Activated T-cell treated with anti-CD3 and anti-CD28 coated beads for 4 hours (primary cell): ENCODE measurements at places on chromosomes 11 and 22.

DNA sequence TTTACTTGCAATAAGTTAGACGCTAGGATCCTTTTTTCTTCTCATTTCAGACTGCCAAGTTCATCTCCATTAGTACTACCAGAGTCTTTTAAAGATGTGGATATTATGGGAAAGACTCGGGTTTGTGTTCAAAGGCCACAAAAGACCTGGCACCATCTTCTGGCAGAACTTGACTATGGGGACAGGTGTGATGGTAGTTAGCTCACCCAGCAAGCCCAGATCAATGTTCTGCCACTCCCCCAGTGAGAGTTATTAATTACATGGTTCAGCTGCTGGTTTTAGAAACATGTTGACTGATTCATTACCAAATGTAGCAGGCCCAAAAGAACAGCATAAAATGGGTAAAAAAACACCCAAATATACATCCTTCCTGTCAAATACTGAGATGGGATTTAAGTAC is 333.5 kb upstream of the PITPNB start:
- no peak for DNase-seq

GRCh38 chr11:95143106-95143681 is 53.5 kb downstream of the ENDOD1 start:
- no peak for DNase-seq

DNA sequence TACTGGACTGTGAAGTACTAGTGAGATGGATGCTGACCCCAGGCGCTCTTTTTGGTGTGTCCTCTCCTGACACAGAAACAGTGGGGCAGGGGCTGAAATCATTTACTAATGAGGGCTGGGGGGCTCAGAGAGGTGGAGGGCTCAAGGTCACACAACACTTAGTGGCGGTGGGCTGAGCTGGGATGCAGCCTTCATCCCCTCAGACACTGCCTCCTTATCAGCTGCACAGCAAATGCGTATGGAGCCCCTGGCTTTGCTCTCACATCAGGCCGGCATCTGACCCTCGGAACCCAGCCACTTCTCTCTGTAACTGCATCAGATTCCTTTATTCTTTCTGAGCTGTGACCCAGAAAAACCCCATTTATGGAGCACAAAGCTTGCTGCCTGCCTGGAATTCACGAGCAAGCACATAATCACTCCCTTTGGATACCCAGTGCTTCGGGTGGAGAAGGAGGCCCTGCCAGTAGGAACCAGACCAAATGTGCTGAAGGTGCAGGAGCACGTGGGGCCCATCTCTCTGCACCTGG is 736.6 kb downstream of the TBC1D22A start:
- no peak for DNase-seq

DNA sequence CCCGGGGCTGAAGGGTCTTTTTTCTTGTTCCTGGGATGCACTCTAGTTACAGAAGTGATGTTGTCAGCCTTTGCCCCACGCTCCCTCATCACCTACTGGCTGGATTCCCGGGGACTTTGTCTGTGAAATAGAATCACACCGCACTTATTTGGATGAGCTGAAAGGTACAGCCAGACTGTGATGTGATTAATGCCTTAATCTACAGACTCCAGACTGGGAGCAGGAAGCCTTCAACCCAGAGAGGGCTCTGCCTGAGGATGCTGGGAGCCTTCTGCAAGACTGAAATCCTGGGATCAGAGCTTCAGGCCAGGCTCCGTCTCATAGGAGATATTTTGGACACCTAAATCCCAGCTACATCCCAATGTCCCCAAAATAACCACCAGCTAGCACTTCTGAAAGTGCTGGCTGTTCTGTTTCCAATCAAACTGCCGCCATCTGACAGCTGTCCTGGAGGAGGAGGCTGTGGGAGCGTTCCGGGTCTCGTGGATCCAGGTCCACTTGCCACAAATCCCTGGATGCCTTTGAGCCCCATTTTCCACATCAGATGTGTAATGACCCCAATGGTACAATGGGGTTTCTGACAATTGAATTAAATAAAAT is 688.5 kb downstream of the TBC1D22A start:
- no peak for DNase-seq

GRCh38 chr11:2363577-2364370 is 13.3 kb upstream of the CD81 start:
- no peak for DNase-seq

GRCh38 chr22:28369854-28370253 is 309.8 kb downstream of the TTC28 start:
- DNase-seq, result no peak

DNA sequence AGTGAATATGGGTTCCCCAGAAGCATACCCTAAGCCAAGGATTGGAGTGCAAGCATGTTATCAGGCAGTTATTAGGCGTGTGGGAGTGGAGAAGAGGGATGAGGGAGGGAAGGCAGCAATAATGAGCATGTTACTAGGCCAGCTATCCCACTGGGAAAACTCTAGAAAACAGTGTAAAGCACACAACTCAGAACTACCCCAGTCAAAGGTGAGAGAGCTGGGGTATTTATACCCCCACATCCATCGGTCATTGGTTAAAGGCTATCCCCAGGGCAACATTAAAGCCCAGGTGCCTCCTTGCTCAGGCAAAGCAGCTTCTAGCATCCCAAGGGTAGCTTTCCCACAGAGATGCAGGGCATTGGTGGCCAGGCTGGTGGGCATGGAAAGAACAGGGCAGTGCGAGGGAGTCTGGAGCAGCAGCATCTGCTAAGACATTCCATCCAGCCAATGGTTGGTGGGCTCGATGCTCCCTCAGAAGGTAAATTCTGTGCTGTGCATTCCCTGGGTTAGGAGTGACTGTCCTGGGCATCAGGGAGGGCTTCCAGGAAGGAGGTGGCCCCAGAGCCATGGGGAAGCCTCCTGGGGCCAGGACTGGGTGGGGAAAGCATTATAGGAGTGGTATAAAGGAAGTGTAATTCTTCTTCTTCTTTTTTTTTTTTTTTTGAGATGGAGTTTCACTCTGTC is 21.1 kb upstream of the LRRC10B start:
- no peak for DNase-seq

DNA sequence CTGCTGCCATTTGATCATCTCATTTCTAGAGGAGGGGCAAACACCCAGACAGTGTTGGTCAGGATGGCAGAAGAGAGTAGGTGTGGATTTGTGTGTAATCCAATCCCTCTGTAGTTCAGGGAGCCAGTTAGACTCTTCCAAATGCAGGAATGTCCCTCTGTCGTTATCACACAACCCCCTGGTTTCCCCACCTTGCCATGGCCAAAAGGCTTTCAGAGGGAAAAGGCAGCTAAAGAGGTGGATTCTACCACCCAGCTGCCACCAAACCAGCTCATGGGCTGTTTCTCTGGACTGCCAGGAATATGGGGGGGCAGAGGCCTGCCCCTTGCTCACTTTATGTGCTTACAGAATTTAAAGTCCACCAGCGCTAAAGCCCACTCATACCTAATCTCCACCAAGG is 18.1 kb downstream of the TSKU start:
- no peak for DNase-seq

- DNase-seq, result no peak
Observed at GRCh38 chr11:110379261-110379660, 50.5 kb upstream of the FDX1 start.

DNA sequence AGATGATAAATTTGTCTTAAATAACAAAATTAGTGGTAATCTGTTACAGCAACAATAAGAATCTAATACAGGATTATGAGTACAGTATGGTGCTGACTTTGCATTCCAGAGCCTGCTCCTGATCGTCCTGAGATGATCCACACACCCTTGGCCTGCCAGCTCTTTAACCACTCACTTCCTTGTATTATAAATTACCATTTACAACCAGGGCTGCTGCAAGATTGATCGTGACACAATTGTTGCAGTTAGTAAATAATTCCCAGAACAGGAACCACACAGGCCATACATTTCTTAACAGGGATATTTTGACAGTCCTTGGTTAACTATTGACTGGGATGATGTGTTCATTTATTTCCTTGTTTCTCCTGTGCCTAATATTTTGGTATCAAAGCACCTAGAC is 3.8 kb upstream of the CBLIF start:
- no peak for DNase-seq

DNA sequence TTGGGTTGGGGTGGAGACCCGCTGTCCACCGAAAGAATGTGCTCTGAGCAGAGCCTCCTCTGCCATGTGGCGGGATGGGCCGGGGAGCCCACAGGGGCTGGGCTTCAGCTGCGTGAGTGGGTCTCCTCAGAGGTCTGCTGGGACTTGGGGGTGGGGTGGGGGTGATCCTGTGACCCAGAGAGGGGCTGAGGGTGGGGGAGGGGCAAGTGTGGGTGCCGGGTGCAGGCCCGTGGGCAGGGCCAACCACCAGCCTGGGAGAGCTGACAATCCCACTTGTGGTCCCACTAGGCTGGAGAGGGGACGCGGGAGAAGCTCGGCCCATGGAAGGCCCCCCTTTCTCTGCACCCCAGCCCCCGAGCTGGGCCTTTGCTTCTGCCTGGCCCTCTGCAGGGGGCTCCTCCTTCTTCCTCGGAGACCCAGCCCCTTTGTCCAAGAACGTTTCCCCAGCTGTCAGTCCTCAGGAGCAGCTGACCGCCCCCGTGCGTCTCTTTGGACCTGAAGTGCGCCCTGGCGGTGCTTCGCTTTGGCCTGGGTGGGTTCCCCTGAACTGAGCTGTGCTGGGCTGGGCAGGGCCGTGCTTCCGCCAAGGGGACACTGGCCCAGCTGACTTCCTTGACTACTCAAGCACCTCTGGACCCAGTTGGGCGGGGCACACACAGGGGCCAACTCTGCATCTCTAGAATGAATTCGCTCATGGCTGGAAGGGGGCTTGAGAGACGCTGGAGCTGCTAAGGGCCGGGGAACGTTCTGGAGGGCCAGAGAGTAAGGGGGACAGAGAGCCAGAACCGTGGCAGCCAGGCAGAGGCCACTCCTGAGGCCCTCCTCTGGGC is 30.2 kb downstream of the OSBPL5 start:
- DNase-seq, result no peak

DNA sequence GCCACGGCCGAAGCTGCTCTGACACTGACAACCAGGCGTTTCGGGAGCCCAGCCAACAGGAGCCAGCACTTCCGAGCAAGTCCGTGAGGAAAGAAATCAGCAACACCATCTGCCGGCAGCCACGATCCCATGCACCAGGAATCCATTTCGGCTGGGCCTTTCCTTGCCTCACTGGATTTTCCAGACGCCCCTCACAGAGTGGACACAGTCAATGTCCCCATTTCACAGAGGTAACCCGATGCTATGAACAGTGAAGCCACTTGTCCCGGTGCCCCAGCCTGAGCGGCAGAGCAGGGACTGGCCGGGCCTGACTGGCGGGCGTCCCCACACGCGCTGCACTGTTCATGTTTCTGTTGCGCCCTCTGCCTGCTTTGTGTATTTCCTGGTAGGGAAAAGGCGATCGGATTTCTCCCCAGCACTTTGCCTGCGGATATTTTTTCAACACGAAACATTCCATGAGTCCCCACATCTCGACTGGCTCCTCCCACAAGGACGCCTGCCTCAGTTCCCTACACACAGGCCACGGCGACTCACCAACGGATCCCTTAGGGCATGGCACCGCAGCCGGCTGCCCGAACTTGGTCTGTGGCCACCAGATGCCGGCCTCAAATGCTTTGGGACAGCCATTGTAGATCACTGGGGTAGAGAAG is 55.3 kb downstream of the TRMU start:
- DNase-seq, result no peak

GRCh38 chr11:75499423-75500190 is 26.1 kb downstream of the GDPD5 start:
- no peak for DNase-seq

- no peak for DNase-seq
Observed at GRCh38 chr11:93198215-93198845, 539 bp upstream of the SLC36A4 start.

GRCh38 chr22:19911540-19912270 is 29.9 kb upstream of the COMT start:
- DNase-seq, result no peak

DNA sequence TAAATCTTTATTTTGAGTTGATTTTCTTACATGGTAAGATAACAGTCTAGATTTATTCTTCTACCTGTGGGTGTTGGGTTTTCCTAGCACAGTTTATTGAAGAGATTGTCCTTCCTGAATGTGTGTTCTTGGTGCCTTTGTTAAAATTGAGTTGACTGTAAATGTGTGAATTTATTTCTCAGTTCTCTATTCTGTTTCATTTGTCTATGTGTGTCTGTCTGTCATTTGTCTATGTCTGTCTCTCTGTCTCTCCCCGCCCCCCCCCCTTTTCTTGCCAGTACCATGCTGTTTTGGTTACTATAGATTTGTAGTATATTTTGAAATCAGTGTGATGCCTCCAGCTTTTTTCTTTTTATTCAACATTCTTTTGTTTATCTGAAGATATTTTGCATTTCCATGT is 114.7 kb upstream of the SERPIND1 start:
- no peak for DNase-seq

DNA sequence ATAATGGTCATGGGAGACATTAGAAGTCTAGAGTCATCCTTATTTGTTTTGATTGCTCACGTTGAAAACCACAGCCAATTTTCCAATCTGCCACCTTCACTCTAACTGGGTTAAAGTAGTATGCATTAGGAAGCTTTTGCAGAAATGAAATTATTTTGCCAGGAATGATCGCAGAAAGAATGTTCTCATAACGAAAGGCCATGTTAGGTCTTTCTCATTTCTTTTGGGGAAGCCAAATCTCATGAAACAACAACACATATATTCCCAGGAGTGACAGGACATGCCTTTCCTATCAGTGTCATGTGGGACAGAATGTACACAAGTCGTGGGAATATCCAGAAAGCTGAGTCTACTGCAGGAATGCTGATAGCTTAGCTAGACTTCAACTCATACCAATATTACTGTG is 386.3 kb downstream of the AASDHPPT start:
- no peak for DNase-seq

DNA sequence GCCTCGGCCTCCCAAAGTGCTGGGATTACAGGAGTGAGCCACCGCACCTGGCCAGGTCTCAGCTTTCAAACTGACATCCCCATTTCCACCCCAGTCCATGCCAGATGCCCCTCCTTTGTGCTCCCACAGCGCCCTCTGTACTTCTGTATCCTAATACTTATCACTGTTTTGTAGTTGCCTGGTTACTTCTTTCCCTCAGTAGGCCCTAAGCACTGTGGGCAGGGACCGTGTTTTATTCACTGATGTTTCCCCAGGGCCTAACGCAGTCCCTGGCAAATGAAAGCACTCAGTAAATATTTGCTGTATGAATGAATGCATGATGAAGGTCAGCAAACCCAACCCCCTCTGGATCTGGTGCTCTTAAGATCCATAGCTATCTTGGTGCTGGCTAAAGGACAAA is 2.2 kb upstream of the TRIM3 start:
- DNase-seq, result no peak

DNA sequence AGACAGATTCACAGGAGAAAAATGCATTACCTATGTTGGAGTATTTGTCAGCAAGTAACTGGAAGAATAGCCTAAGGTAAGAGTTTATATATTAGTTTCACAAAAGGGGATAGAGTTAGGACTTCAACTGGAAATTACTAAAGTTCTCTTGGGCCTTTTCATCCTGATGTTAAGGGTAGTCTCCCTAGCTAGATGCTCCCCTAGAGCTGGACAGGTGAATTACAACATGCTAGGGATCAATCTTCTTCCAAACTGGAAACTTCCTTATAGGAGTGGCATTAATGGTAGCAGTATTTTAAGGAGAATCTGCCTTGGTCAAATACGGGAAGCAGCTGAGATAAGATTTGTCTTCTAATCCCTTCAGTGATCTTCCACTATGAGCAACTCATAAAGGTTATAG is 632.8 kb upstream of the RAG2 start:
- DNase-seq, result no peak

GRCh38 chr11:119491753-119492510 is 69.0 kb upstream of the THY1 start:
- DNase-seq, result no peak
